EH (cell line): ENCODE measurements at places on chromosomes 3 and 15.

- DNase-seq = no peak
These were observed 566.3 kb downstream of the AGBL1 start for GRCh38 chr15:86645925-86646500.

DNA sequence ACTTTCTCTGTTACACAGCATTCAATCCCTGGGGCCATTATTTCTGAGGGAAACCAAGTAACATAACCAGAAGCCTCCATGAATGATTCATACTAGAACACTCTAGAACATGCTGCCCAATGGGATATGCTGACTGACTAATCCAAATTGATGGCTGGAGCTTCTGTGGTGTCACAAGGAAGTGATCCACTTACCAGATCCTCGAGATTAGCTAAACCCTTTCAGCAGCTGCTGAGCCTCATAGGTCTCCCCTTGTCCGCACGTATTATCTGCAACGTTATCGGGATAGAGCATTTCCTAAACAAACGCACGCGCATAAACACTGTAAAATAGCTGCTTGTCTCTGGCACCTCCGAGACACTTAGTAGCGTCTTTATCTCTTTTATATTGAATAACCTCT, 61.2 kb upstream of the PROK2 start:
- no peak for DNase-seq

- no peak for DNase-seq
These were observed 7.5 kb downstream of the MPI start for GRCh38 chr15:74897300-74897701.

DNA sequence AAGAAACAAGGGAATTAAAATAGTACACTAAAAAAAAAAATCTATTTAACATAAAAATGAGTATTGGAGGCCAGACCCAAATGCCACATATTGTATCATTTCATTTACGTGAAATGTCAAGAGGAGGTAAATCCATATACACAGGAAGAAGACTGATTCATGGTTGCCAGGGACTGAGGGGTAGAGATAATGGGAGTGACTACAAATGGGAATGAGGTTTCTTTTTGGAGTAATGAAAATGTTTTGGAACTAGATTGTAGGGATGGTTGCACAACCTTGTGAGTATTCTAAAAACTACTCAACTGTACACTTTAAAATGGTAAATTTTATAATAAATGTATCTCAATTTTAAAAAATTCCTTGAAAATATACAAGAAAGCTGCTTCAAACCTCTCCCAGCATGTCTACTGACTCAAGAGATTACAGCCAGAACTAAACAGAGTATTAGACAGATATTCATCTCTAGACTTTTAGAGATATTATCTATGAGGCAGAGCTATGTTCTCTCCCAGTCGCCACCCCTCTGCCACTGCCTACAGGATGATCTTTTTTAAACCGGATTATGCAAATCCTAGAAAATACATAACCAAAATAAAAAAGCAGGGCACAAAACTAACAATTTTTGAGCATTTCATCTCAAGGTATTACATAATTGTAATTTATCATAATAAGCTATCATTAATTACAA, 6.2 kb downstream of the HLTF start:
- peak; percentile 12 for DNase-seq

GRCh38 chr3:8800016-8800415, 30.6 kb upstream of the OXTR start:
- DNase-seq = peak; percentile 56

DNA sequence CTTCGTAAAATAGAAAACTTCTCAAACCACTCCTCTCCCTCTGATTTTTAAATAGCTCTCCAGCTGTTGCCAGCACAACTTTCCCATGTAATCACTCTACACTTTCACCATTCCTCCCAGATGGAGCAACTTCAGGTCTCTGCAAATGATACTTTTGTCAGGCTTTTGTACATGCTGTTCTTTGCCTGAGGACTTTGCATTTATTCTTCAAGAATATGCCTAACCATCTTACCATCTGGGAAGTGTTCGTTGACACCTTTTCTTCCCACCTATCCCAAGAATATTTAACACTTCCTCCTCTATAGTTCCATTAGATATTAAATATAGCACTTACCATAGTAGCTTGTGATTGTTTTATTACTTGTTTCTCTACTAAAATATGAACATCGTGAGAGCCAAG, 703.7 kb downstream of the CADM2 start:
- no peak for DNase-seq

DNA sequence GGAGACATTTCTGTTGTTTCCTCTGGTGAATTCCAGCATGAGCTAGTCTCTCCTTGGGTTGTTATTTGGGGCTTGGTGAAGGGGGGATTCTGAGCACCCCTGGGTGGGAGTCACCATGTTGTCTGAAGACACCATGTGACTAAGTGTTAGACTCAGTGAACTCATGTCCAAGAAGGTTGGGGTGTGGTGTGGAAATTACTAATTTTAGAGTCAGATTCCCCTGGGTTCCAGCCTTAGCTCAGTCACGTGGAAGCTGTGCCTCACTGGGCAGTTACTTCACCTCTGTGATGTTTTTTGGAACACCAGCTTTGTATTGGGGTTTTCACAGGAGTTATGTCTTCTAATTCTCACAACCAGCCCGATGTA, 171.5 kb downstream of the RPLP1 start:
- DNase-seq = no peak

GRCh38 chr15:60908888-60909287, 320.2 kb downstream of the RORA start:
- no peak for DNase-seq

- no peak for DNase-seq
These were observed 951.5 kb upstream of the CFAP20DC start for GRCh38 chr3:60001369-60001768.

GRCh38 chr15:38130740-38131498, 121.7 kb upstream of the SPRED1 start:
- peak; percentile 95 for DNase-seq

- DNase-seq = no peak
These were observed 436.0 kb upstream of the NR2F2 start for GRCh38 chr15:95894407-95894956.
